ENCODE measurements at places on chromosomes 11 and 22.

GRCh38 chr11:69121021-69121420 is 34.7 kb upstream of the SMIM38 start:
- DNase-seq, result no peak

DNA sequence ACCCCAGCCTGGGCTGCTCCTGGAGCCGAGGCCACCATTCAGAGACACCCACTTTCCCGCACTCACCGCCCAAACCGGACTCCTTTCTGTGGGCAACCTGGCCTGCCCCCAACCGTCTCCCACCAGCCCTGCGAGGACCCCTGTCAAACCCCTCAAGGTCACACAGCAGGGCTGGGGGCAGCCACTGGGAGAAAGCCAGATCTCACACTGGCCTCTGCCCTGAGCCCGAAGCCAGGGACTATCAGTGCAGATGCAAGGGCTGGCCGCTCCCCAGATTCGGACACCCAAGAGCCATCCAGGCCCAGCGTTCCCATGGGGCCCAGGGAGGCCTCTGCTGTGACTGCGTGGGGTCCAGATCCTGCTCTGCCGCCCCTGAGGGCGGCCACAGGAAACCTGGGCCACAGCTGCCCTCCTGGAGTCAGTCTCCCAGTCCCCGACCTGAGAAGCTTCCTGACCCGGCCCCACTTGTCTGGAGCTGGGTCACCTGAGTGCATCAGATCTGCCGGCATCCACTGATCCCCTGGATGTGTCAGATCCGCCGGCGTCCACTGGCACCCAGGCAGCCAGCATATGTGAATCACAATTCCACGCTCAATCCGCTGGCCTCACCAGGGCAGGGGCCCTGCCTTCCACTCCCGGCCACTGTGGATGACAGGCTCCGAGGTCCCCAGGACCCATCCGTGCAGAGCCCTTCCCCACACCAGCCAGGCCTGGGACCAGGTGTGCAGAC is 139.7 kb downstream of the BRD1 start:
- no peak for DNase-seq

- no peak for DNase-seq
Observed at GRCh38 chr11:59578369-59578768, 37.2 kb downstream of the OSBP start.

DNA sequence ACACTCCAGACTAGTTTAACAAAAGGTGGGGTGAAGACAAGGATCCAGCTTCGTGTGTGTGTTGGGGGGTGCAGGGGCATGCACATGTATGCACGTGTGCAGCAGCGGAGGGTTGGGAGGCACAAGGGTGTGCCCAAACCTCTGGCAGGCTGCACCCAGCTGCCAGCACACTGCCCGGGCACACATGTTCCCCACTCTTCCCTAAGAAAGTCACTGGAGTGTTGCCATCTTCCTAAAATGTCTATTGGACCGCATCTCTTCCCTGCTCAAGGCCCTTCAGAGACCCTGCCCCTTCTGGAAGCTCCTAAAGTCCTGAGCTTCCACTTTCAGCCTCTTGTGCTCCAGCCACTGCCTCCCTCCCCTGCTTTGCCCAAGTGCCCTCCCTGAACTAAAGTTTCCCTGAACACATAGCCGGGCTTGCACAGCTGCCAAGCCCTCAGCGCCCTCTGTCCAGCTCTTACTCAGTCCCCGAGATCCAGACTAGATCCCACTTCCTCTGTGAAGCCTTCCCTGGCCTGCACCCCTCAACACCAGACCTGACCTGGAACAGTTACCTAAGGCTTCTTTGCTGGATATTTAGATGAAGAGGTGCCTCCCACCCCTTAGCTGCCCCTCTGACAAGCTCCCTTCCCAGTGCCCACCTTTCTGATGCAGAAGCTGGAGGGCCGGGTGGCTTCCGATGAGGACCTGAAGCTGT is 6.0 kb downstream of the CFL1 start:
- DNase-seq, result no peak

All from COR-L47 (cell line).